AG20443 (cell line): ENCODE measurements at places on chromosomes 5 and 9.
A peak's percentile ranks its signal among the peaks of the same experiment; 100 is the strongest.

- no peak for DNase-seq
Observed at GRCh38 chr5:14376789-14377188, 204.8 kb upstream of the OTULINL start.

GRCh38 chr5:91998774-91999173, 615.7 kb upstream of the ARRDC3 start:
- no peak for DNase-seq

DNA sequence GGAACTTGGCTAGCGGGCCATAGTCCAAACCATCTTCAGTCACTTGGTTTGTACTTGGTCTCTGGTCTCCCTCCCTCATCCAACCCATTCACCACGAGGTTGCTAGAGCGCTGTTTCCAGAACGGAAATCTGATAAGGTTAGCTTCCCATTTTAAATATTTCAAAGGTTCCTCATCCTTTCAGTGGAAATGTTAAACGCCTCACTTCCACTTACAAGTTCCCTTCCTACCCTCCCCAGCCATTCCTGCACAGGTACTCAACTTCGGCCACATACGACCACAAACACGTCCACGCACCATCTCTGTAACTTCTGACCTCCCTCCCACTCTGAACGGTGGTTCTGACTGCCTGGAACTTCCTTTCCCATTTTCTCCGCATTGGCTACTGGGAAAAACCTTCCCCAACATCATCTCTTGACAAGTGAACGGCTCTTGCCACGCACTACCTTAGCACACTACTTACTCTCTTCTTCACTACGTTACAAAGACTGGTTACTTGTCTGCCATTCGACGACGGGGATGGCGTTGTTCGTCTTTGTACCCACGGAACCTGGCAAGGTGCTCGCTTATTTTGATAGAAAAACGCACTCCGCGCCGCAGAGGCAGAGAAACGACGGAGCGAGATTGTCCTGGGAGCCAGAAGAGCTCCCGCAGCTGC, 629 bp downstream of the CCNH start:
- peak; percentile 15 for DNase-seq

- no peak for DNase-seq
Observed at GRCh38 chr5:31757806-31758205, 118.9 kb downstream of the PDZD2 start.

DNA sequence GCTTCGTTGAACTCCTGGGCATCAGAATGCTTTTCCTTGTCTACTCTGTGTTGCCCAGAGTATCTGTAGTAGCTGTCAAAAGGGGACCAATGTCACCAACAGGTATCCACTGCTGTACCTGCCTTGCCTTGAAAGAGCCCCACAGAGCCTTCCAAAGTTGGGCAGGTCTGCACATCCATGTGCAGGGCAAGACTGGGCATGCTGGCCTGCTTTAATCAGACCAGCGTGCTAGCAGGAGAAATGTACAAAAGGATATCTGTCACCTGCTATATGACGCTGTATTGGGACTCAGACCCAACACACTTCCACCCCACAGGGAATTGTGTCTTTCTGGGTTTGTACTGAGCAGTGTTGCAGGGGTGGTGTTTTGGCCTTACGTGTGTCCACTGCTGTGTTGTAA, 11.9 kb downstream of the DELE1 start:
- DNase-seq: no peak

GRCh38 chr9:105967797-105968196, 273.5 kb downstream of the TMEM38B start:
- no peak for DNase-seq

- DNase-seq: no peak
Observed at GRCh38 chr5:113243349-113243664, 191.5 kb downstream of the TSSK1B start.

DNA sequence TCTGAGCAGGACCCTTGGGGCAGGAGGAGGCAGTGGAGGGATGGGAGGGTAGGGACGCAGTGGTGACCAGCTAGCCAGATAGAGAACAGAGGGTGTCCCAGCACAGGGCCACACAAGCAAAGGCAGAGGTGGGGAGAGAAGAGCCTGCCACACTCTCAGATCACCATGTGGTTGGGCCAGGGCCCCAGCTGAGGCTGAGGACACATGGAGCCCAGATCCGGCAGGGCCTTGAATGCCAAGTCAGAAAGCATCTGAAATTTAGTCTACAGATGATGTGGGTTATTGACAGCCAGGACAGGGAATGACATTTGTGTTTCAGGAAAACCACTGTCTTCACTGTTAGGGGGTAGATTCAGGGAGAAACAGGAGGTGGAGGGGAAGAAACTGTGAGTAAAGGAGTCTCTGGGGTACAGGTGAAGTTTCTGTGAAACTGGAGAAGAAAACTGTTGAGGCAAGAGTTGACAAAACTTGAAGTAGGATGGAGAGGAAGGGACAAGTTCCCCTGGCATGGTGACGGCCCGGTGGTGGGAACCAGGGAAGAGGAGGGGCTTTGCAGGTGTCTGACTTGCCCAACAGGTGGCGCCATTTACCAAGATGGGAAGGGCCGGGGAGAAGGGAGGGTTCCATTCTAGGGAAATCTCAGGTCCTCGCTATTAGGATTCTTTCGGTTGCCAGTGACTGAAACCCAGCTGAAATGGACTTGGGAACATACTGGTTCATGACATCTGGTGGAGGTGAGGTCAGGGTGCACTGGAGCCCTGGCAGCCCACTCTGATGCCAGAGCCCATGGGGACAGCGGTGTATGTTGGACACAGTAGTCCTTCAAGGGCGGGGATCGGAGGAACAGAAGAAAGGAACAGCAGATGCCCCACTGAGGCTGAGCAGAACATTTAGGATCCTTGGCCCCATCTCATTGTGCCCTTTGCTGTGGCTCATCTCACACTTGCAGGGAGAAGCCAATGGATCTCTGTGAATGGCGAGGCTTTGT, 100.1 kb downstream of the KCNIP1 start:
- peak; percentile 56 for DNase-seq

DNA sequence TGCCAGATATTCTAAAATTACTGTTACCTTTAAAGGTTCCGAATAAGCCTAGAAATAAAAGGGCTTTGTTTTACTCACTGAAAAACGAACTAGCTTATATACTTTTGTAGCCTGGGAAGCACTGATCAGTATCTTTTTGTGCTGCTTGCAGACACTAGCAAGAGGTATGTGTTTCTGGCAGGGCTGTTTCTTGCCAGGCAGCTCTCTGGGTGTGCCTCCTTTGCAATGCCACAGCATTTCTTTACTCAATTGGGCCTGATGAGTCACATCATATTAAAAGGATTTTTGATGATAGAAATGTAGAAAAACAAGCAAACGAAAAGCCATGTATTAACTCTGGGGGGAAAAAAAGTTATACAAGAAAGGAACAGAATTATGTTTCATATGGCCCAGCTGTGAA, 35.6 kb downstream of the CD180 start:
- peak; percentile 90 for DNase-seq

DNA sequence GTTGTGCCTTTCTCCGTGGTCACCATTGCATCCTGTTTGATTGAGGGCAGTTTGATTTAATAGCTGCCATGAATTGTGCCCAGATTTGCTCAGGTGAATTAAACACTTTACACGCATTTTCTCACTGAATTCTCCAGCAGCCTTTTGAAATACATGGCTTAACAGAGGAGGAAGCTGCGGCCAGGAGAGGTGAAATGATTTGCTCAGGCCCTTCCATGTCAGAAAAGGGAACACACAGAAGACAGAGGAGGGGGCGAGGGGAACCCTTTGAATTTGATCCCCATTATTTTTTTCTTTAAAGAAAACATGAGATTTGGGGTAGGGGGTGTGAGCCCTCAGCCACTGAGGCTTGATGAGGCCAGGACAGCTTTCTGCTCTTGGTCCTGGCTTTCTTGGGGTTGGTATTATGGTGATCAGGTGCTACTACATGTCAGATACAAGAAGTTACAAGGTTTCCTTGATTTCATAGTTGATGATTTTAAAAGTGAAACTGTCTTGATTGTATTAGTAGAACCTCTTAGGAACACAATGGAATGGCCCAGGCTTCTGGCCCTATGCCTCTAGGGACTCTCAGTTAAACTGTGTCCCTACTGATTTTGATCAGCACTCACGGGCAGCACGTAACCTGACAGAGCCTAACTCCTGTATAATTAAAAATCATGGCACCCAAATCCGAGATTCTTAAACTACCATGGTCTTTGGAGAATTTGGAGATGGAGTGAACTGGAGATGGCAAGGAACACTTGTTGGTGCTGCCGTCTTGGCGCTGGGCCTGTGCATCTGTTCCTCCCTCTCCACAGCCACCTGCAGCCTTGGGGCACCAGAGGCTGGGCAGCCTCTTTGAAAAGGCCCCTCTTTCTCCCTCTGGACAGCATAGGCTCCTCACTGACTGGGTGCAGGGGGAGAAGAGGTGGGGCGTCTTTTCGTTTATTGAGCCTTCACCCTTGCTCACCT, 107.9 kb downstream of the TRIO start:
- no peak for DNase-seq

GRCh38 chr5:174245516-174246075, 200.1 kb downstream of the NSG2 start:
- DNase-seq: no peak

DNA sequence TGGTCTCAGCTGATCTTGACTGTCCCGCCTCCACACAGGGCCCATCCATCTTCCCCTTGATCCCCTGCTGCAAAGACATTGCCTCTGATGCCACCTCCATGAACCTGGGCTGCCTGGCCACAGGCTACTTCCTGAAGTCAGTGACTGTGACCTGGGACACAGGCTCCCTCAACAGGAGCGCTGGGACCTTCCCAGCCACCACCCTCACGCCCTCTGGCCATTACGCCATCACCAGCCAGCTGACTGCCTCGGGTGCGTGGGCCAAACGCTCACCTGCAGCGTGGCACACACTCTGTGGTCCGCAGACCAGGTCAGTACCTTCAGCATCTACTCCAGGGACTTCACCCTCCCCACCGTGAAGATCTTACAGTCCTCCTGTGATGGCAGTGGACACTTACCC, 71.9 kb downstream of the INSL6 start:
- no peak for DNase-seq

- no peak for DNase-seq
Observed at GRCh38 chr5:33737284-33737683, 154.5 kb downstream of the ADAMTS12 start.

GRCh38 chr9:93149361-93149760, 15.3 kb upstream of the NINJ1 start:
- no peak for DNase-seq

- DNase-seq: no peak
Observed at GRCh38 chr9:127126971-127127370, 4.5 kb upstream of the ANGPTL2 start.

GRCh38 chr9:92952906-92953610, 5.7 kb downstream of the FGD3 start:
- no peak for DNase-seq

- no peak for DNase-seq
Observed at GRCh38 chr5:116495786-116496357, 78.8 kb downstream of the SEMA6A start.

GRCh38 chr9:33752130-33752637, 43.2 kb upstream of the PRSS3 start:
- no peak for DNase-seq

DNA sequence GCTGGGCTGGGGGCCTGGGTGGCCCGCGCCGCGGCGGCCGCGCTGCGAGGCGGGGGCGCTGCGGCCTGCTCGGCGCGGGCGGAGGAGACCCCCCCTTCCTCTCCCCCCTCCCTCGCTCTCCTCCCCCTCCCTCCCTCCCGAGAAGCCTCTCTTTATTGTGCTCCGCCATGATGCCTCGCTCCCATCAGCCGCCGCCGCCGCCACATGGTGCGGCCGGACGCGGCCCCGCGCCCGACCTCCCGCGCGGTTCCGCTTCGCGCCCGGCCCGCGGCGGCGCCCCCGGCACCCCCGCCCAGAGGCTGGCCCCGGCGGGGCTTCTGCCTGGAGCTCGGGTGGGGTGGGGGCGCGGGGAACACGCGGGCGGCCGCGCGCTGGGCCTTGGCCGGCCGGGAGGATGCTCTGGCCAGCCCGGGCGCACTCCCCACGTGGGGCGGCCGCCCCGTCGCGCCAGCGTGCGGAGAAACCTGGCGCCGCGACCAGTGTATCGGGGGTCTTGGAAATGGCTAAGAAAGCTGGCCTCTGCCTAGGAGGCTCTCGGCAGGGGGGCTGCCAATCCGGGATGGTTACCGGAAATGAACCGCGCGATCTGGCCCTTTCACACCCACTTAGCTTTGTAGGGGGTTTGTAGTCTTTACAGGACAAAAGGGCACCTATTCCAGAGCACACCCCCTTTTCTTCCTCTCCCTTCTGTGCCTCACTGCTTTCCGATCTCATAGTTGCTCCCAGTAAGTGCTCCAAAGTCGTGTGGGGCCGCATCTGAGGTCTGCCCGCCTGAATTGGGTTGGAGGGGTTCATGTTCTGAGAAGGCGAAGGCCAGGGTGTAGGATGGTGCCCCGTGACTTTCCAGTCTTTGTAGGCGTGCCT, 1.0 kb downstream of the SET start:
- peak; percentile 74 for DNase-seq

DNA sequence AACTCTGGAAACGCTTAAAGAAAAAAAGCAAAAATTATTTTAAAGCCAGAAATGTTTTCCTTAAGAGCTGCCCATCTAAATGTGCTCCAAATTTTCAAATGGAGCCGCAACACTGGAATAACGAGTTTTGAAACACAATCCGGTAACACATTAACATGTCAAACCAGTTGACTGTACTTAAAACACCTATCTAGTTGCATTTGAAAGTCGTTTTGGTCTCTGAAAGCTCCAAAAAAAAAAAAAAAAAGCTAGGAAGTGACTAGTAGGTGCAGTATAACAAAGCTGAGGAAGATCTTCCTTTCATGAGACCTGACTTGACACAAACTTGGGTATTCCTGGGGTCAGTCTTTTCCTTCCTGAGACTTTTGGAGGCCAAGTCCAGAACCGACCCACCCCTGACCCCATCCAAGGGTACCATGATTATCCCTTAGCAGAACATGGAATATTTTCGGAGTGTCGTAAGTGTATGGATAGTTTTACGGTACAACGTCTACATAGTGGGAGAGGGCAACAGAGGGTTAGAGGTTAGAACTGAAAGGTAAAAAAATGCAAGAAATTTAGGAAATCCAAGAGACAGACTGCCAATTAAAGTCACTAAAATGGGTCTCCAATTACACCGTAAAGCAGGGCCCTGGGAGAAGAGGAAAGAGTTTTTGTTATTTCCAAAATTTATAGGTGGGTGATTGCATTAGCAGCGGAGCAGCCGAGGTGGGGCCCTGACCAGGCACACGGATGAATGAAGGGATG, 812 bp downstream of the CETN3 start:
- DNase-seq: no peak
